ENCODE measurements at places on chromosomes 2 and 18. TPM values are rescaled to one million over a fixed set of nuclear protein-coding genes. Genes with fewer than 3 reads are reported as not detected.

DNA sequence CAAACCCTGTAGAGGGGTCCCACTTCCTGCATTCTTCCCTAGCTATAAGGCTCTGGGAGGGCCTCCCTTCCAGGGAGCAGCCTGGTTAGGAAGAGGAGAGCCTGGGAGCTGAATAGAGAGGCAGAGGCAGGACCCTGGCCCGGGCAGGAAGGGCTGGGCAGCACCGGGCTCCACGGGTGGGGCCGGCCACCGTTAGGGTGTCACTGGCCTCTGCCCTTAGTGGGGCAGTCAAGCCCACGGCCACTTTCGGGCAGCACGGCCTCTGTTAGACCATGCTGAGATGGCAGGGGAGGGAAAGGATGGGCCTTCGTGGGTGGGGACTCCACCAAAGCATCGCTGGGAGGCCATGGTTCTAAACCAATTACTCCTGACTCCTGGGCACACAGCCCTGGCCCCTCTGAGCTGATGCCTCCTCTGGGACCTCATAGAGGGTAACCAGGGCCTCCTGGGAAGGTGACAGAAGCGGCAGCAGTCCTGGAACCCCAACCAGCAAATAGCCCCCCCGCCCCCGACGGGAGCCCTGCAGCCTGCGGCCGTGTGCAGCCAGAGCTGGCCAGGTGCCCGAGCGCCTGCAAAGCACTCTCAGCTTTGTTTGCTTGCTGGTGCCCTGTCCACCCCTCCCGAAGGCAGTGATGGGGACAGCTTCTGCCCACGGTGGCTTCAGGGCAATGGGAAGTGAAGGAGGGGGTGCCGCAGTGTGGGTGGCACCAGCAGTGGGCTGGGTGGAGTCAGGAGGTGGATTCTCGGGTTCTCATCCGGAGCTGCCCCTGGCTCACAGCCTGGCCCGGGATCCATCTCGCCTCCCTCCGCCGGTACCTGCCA lies 16.3 kb upstream of the HPCAL1 start:
- H3K36me3 ChIP-seq, result no peaks in the 10 kb centered on the region
- no peak overlapping the region for H3K27ac ChIP-seq
- H3K27me3 ChIP-seq, result no peaks in the 10 kb centered on the region
- H3K4me3 ChIP-seq, result no peak overlapping the region
- no peaks in the 10 kb centered on the region for H3K4me1 ChIP-seq

- H3K4me3 ChIP-seq, result no peak overlapping the region
- no peaks in the 10 kb centered on the region for H3K4me1 ChIP-seq
- DNase-seq, result no peak
- H3K27ac ChIP-seq, result no peak overlapping the region
- H3K27me3 ChIP-seq, result no peaks in the 10 kb centered on the region
Observed at GRCh38 chr2:8024506-8024905, 657.4 kb upstream of the ID2 start.

- H3K27ac ChIP-seq, result no peak overlapping the region
- H3K36me3 ChIP-seq, result no peaks in the 10 kb centered on the region
- H3K27me3 ChIP-seq, result no peaks in the 10 kb centered on the region
- H3K4me3 ChIP-seq, result no peak overlapping the region
- DNase-seq, result no peak
Observed at GRCh38 chr2:118686346-118686745, 161.1 kb downstream of the EN1 start.

GRCh38 chr2:147888680-147889079 lies 43.9 kb downstream of the ACVR2A start:
- H3K4me3 ChIP-seq, result no peak overlapping the region
- H3K27me3 ChIP-seq, result no peaks in the 10 kb centered on the region
- H3K4me1 ChIP-seq, result no peaks in the 10 kb centered on the region
- H3K27ac ChIP-seq, result no peak overlapping the region
- no peaks in the 10 kb centered on the region for H3K36me3 ChIP-seq

GRCh38 chr2:63092857-63093256 lies 42.2 kb downstream of the OTX1 start:
- H3K4me3 ChIP-seq, result no peak overlapping the region
- no peak for DNase-seq
- no peak overlapping the region for H3K27ac ChIP-seq
- H3K36me3 ChIP-seq, result no peaks in the 10 kb centered on the region
- no peaks in the 10 kb centered on the region for H3K4me1 ChIP-seq

- peak within 1 kb of the TSS; percentile 50 for H3K27ac ChIP-seq
- H3K4me3 ChIP-seq, result peak within 1 kb of the TSS; percentile 99
Observed at GRCh38 chr2:208025037-208025813, at the start of gene PLEKHM3. PLEKHM3 (minus strand) TSS chr2:208025527; CDS start chr2:208001639, 23,888 bp downstream.

- no peak for DNase-seq
- no peaks in the 10 kb centered on the region for H3K27me3 ChIP-seq
- no peak overlapping the region for H3K4me3 ChIP-seq
- no peaks in the 10 kb centered on the region for H3K4me1 ChIP-seq
Observed at GRCh38 chr2:120598416-120598815, 137.3 kb upstream of the GLI2 start.

- no peaks in the 10 kb centered on the region for H3K36me3 ChIP-seq
- H3K4me1 ChIP-seq, result no peaks in the 10 kb centered on the region
- H3K27ac ChIP-seq, result no peak overlapping the region
- H3K4me3 ChIP-seq, result no peak overlapping the region
- no peaks in the 10 kb centered on the region for H3K27me3 ChIP-seq
- no peak for DNase-seq
Observed at GRCh38 chr2:59997371-59997770, 556.1 kb downstream of the BCL11A start.

DNA sequence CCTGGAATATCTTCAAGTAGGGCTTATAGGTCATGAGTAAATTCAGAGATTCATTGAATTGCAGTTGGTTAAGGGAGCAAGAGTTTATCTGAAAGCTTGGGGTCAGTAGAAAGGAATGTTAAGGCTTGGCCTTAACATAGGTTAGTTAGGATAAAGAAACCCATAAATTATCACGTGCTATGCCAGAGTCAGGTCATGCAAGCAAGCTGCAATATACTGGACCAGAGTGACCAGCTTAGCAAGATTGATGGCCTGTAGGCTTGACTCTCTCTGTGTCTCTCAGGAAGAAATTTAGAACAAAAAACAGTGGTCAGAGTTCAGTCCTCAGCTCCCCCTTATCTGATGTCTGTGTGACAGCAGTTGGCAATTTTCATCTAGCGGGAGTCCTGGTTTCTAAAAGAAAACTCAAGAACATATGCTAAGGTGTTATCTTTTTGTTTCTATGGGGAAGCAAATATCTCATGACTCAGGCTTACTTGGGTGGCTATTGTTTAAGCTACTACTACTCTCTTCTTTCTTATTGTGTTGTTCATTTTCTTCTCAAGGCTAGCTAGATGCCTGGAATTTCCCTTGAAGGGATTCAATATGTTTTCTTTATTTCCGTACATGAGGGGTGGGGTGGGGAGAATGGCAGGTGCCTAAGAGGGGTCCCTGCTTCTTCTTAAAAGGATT lies 28.7 kb upstream of the MARCO start:
- no peaks in the 10 kb centered on the region for H3K27me3 ChIP-seq
- DNase-seq, result no peak
- no peaks in the 10 kb centered on the region for H3K4me1 ChIP-seq

DNA sequence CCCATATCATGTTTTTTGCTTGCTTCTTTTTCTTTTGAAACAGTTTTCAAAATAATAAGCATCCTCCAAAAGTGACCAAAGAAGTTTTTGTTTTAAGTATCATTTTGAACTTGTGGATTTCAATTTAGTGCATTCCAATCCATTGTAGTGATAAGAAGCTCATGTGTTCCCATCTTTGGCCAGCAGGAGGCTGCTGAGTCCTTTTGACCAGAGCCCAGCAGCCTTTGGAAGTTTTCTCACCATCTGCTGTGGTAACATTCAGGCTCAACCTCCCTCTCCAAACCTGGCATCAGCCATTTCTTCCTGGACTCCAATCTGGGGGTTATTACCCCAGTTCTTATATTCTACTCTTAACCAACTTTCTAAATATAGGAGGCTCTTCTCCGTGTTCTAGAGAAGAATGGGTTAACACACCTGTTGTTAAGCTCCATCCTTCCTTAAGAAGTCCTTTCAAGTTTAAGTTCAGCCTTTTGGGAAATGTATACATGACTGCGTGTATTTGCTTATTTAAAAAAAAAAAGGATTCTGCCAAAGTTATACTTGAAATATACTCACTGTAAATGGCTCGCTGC lies 39.0 kb upstream of the MAL start:
- no peak overlapping the region for H3K4me3 ChIP-seq
- H3K4me1 ChIP-seq, result no peaks in the 10 kb centered on the region
- H3K36me3 ChIP-seq, result no peaks in the 10 kb centered on the region
- no peak for DNase-seq
- H3K27ac ChIP-seq, result no peak overlapping the region

DNA sequence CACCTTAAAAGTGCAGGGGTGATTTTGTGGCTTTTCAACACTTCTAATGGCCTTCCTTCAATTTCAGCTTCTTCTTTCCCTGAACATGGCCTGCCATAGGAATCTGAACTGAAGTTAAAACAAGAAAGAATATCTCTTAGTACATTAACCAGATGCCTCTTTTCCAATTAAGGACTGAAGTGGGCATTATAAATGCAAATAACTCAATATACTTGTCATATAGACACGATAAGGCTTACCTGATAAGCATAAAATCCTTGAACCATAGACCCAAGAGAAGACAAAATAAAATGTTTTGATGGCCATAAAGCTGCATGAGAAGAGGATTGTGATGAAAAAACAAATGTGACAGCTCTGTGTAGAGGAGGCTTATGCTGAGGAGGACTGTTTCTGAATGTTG lies 173.1 kb downstream of the MC4R start:
- no peak for DNase-seq
- no peaks in the 10 kb centered on the region for H3K4me1 ChIP-seq
- peaks cover 6% of the 10 kb centered on the region for H3K27me3 ChIP-seq
- H3K36me3 ChIP-seq, result no peaks in the 10 kb centered on the region
- no peak overlapping the region for H3K27ac ChIP-seq
- H3K4me3 ChIP-seq, result no peak overlapping the region

DNA sequence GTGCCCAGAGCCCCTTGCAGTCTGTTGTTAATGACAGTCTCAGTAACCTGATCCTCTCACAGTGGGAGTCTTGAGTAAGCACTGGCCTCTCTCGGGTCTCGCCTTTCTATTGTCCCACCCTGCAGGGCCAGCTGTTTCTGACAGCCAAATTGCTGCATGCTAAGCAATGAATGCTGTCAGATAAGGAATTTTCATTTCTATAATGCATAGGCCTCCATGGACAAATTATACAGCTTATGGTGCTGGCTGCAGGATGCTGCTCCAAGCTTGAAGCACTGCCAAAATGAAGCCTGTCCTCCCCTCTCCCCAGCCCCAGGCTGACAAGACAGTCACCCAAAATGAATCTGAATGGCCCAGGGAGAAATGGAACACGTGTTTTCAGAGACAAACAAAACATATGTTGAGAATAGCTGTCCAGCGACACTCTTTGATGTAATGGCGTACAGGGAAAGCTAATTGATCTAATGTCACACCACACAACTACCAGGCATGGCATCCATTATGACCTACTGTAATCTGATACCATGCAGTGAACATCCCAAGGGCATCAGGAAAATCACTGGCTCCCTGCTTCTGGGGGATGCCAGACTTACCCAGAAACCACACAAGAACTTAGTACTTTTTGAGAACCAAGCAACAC lies 36.8 kb downstream of the ACVR1 start:
- peaks cover 10% of the 10 kb centered on the region for H3K36me3 ChIP-seq
- peaks cover 34% of the 10 kb centered on the region for H3K4me1 ChIP-seq
- no peaks in the 10 kb centered on the region for H3K27me3 ChIP-seq
- no peak for DNase-seq
- H3K27ac ChIP-seq, result no peak overlapping the region

Gene TANC1
- polyA plus RNA-seq, result not detected

Gene RGPD8
- polyA plus RNA-seq, result 3.6 TPM

Gene ZCCHC2
- 1.7 TPM for polyA plus RNA-seq

Gene CACNB4
- not detected for polyA plus RNA-seq

Gene PRSS56
- polyA plus RNA-seq, result not detected

Gene SCN7A
- not detected for polyA plus RNA-seq

Gene SLC5A7
- not detected for polyA plus RNA-seq

Data from CD4-positive, CD25-positive, alpha-beta regulatory T cell (primary cell).